GM19239 (cell line): ENCODE measurements at places on chromosomes 4 and X.

DNA sequence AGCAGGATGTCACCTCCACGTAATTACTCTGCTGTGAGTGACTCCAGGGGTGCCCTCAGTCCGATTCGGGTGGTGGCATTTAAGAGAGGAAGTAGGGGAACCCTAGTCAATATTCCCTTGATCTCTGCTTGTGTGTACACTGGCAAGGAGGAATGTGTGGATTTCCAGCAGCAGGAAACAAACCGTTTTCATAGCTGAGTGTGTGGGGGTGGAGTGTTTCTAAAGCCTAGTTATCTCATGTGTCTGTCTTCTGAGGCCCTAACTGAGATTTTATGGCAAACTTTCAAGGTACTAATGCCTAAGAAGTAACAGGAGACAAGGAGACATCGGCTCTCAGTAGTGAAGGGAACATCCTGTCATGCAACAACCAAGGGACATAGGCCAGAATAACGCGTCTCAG, 6.6 kb upstream of the CLDN24 start:
- no peak for DNase-seq

DNA sequence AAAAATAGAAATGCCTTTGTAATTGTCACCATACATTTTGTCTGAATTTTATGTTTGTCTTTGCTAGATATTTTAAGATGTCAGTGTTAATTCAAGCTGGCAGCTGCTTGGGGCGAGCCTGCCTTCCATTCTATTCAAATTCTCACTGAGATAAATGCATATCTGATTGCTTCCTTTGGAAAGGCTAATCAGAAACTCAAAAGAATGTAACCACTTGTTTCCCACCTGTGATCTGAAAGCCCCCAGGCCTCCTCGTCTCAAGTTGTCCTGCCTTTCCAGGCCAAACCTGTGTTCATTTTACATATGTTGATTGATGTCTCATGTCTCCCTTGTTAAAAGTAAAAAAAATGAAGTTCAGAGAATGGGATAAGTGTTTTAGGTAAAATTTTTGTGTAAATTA, 318.7 kb upstream of the TECRL start:
- no peak for DNase-seq

DNA sequence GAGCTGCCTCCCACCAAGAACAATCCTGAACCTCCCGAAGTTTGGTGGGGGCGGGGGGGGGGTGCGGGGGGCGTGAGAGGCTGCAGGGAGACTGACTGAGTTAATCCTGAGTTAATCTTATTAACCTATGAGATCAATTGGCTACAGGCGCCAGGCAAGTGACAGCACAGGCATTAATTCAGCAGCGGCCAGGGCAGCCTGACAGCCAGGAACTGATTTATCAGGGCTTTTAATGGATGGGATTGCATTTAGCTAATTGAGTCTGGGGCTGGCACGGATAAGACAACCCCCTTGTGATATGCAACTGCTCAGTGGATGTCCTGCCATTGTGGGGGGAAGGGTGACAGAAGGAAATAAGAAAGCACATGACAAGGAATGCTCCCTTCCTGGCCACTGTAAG, 16.3 kb downstream of the RTL5 start:
- DNase-seq, result no peak

DNA sequence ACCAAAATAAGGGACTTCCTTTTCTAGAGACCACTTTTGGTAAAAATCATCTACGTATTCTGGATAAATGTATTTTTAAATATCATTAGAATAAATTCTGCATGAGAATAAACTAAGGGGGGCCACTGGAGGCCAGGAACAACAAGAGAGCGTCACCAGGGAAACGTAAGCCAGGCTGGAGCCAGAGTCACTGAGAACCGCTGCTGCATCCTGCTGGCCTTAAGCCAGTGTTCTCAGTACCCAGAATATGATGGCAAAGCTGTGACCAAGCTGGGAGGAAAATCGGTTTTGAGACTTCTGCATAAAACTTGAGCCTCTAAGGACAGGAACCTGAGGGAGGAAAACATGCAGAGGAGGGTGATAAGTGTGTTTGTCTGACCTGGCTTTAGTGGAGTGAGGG, 63.0 kb upstream of the FAM9A start:
- no peak for DNase-seq

DNA sequence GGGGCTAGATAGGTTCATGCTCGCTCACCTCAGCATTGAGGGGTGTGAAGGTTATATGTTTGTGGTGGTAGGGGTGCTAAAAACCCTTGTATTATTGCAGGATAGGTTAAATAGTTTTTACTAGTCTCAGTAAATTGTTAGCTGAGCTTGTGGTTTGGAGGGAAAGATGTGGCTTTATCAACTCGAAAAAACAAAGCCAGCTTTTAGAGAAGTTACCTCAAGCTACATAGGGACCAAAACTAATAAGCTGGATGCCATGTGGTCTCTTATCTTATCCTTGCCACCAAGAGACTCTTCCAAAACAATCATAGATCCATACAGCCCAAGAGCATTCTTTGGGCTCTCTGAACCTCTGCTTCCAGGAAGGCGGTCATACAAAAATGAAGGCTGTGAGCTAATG, 29.2 kb downstream of the MSN start:
- DNase-seq, result no peak

GRCh38 chrX:136041254-136041812, 56.1 kb downstream of the SLC9A6 start:
- DNase-seq, result no peak
